ENCODE measurements at places on chromosomes 3 and 15.

DNA sequence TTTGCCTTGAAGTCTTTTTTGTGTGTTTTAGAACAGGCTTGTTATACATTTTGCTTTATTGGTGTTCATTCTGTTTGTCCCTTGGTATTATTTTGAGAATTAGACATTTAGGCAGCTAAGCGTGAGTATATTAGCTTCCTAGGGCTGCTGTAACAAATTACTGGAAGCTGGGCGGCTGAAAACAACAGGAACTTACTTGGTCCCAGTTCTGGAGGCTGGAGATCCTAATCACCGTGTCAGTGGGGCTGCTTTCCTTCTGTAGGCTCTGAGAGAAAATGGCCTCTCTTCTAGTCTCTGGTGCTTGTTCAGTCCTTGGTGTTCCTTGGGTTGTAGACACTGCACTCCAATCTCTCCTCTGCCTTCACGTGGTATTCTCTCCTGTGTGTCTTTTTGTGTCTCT, 142.3 kb downstream of the KLHL25 start:
- DNase-seq, result no peak

GRCh38 chr3:82824491-82824890, 1063.0 kb upstream of the GBE1 start:
- no peak for DNase-seq

DNA sequence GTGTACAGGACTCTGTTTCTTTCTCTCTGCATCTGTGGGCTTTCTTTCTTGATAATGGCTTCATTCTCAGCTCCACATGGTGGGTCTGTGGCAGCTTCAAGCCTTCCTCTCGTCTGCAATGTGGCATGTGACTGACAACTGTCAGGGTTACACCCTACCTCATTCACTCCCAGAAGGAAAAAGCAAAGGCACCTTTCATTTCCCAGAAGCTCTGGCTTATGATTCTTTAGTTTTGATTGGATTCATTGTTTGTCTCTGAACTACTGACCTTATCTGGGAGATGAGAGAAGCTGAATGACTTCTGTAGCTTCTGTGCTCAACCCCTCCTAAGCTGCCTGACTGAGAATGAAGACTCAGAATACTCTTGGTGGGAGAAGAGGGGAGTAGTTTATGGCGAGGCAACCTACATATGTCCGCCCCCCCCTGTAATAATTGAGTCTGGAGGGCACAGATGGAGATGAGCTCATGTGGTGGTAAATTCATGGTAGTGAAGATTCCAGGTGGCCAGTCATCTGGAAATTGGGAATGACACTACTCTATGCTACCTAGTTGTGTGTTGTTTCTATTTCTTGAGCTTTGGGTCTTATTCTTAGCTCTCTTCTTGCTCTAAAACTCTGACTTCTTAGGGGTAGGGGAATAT, 38.4 kb downstream of the KCNAB1 start:
- DNase-seq, result no peak

DNA sequence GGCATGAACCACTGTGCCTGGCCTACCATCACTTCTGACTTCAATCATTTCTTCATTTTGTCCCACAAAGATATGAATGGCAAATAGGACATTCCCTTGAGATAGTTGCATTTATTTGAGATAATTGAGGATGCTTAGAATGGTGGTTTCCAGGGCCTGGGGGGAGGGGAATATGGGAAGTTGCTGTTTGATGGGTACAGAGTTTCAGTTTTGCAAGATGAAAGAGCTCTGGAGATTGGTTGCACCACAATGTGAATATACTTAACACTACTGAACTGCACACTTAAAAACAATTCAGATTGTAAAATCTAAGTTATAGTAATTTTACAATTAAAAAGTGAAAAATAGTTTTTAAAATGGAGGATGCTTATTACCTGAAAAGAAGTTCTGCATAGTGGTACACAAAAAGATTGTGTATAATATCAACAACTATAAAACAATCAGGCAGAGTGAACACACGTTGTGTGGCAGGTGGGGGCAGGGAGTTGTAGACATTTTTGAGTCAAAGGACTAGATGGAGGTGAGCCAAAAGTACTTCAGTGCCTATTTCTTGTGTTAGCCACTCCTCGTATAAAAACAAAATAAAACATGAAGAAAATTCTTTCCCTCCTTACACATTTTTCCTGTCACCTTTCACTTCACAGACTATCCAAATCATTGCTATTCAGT, 18.5 kb upstream of the RIOX2 start:
- no peak for DNase-seq

- DNase-seq, result no peak
These were observed 30.5 kb downstream of the CD47 start for GRCh38 chr3:108060331-108060730.

DNA sequence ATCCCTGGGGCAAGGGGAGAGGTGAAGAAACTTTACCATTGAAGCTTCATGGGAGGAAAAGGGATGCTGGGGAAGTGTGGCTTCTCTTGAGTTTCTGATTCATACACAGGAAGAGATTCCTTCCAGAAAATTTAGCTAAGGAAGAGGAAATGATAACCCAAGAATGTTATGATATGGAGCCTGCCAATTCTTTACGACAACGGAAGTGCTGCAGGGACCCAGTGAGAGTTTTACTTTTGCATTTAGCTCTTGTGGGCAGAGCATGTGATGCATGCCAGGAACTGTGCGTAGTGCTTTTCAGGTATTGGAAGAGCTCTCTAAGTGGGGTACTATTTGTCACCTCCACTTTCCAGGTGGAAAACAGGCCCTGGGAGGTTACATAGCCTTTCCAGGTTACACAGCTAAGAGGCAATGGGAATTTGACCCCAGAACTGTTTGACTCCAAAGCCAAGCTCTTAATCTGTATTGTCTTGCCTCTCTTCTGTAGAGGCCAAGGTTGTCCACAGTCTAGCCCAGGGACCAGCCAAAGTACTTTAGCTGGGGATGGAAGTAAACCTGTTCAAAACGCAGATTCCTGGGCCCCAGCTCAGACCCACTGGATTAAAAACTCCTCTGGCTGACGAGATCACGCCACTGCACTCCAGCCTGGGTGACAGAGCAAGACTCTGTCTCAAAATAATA, 23.0 kb downstream of the CMTM7 start:
- no peak for DNase-seq

DNA sequence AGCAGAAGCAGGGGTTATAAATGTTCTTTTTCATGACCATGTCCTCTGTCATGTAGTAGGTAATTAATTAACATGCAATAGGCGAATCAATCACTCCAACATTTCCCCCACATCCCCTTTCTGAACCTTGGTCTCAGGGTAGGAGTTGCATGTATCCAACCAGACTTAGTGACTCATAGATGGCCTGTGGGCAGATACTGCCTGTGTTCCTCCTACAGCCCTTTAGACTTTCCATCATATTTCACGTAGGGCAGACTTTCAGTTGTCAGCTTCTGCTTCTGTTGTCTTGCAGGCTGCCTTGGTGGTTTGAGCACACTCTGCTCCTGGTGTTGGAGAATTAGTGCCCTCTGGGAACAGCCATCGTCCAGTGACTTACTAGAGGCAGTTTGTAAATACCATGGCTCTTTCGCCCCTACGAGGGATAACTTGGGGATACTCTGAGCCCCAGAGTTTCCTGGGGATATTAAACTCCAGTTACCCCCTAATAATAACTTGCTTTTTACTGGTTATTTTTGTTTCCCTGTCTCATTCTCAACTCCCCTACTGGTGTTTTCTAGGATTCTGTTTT, 244.4 kb downstream of the EDEM1 start:
- DNase-seq, result no peak

- DNase-seq, result no peak
These were observed 192.5 kb downstream of the GOLGA6L6 start for GRCh38 chr15:20348900-20349773.

- DNase-seq, result no peak
These were observed 314.9 kb downstream of the CACNA2D3 start for GRCh38 chr3:54437271-54437670.

DNA sequence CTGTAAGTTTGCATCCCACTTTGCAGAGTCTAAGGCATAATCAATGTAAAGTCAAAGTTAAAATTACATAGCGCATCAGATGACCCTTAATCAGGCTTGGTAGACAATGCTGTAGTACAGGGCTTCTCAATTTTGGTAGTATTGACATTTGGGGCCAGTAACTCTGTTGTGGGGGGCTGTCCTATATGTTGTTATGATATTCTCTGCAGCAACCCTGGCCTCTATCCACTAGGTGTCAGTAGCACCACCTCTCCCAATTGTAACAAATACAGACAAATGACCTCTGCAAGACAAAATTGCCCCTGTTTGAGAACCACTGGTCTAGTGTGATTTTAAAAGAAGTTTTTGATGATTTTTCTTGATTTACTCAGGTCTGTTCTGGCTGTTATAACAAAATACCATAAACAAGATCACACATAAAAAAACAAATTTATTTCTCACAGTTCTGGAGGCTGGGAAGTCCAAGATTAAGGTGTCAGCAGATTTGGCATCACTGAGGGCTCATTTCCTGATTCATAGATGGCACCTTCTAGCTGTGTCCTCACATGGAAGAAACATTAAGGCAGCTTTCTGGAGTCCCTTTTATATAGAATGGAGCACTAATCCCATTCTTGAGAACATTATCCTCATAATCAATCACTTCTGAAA, 37.6 kb upstream of the SLC9A9 start:
- DNase-seq, result no peak

GRCh38 chr3:66803721-66804695, 194.1 kb upstream of the KBTBD8 start:
- no peak for DNase-seq

- no peak for DNase-seq
These were observed 271.4 kb downstream of the POLQ start for GRCh38 chr3:121274411-121274810.

Measured in activated CD8-positive, alpha-beta memory T cell treated with anti-CD3 and anti-CD28 coated beads for 1 hour (primary cell).